ENCODE measurements at places on chromosomes 1 and 21.

DNA sequence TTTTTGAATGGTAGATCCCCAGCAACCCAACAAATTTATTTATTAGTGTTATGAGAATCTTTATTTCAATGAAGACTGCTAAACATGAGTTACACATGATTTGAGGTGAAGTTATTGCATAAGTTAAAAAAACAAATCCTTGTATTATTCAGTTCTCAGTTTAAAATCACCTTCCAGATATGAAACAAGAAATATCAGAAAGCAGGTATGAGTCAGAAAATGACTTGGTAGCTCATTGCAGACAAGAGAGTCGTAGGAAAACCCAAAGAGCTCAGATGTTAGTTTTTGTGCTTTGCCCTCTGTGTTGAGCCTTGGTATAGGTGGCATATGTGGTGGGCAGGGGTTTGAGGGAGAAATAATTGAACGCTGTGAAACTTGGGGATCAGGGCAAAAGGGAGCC lies 339.4 kb downstream of the BRINP3 start:
- DNase-seq, result no peak

GRCh38 chr1:38344716-38345115 lies 298.1 kb upstream of the POU3F1 start:
- DNase-seq, result no peak

DNA sequence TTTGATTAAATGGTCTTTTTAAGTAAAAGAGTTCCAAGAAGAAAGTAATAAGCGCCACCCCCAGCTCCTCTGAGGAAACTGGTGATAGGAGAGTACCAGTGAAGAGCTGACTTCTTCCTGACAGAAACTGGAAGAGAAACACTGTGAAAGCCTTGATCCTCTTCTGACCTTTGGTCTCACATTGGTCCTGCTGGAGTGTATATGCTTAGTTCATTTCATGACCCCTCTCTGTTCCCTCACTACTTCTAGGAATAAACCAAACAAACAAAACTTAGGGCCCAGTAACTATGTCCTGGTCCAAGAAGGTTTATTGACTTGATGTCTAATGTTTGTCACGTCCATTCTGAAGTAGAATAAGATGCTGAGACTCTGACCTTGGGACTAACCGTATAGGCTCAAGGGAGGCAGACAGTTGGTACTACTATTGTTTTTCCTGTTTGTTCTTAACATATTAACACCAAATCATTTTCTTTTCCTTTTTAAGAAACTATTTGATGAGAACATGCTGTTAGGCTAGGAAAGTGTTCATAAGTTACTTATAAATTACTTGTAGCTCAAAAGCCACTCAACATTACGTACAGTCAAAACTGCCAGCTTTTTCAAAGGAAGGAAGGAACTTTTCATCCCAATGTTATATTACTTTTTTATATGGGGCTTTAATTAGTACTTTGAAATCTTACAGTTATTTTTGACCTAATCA lies 57.9 kb downstream of the MIER1 start:
- no peak for DNase-seq

GRCh38 chr1:203681739-203682138 lies 55.1 kb downstream of the ATP2B4 start:
- DNase-seq, result no peak

DNA sequence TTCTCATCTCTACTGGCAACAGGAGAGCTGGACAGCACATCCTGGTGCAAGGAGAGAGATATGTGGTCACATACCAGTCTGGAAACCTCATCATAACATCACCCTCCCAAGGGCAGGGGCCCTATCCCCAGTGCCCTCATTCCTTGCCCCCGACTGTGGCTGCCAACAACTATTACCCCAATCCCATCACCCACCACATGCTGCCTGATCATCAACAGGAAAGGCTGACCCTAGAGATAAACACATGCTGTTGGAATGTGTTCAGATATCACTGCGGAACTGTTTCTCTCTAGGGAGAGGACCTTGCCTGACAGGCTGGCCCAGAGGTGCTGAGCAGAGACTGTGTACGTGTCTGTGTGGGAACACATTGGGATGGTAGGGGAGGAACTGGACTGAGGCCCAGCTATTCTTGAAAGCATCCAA lies 4.5 kb upstream of the INKA2 start:
- no peak for DNase-seq

- DNase-seq, result no peak
Observed at GRCh38 chr1:12760256-12760795, 13.2 kb upstream of the PRAMEF12 start.

- no peak for DNase-seq
Observed at GRCh38 chr1:229440851-229441537, 7.1 kb upstream of the ACTA1 start.

- no peak for DNase-seq
Observed at GRCh38 chr21:29238053-29238966, 60.4 kb upstream of the BACH1 start.

DNA sequence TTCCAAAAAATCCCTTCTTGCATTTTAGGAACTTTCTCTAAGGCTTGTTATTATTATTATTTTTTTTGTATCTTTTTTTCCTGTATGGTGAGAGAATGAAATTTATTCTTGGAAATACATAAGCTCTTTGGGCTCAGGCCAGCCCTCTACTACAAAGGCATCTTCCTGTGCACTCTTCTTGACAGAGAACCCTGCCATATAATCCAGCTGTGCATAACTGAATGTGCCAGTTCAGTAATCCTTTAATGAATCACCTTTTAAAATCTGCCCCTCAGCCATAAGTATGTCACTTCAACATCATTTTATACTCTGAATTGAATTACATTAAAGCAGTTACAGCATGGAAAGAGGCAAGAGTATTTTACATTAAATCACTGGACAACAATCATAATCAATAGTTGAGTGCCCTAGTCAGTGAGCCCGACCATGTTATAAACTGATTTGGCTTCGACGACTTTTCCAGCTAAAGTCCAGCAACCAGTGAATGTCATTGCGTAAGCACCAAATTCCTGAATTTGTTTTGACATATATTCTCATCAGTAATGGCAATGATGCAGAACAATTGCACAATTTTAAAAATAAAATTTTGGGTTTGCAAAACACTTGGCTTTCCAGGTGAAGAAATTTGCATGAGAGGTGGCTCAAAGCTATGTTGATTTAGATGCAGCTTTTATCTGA lies 59.2 kb upstream of the KCNK2 start:
- no peak for DNase-seq

DNA sequence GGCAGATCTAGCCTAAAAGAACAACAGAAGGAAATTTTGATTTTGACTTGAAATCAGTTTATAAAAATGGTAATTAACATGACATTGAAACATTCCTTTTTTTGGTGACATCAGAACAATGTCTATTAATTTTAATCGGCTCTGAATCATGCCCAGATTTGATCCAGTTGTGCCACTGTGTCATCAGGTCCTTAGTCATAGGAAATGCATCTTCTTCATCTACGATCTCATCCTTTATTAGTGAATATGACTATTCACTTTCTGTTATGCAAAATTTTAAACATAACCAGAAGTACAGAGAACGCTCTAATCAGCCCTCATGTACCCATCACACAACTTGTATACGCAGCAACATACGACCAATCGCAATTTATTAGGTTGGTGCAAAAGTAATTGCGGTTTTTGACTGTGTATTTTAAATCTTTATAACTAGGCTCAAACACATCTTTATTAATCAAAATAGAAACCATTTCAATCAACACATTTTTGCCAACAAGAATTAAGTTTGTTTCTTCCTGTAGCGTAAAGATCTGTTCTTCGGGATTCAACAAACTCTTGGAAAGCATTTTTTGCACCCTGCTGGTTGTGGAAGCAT lies 40.3 kb upstream of the TLR5 start:
- DNase-seq, result no peak

DNA sequence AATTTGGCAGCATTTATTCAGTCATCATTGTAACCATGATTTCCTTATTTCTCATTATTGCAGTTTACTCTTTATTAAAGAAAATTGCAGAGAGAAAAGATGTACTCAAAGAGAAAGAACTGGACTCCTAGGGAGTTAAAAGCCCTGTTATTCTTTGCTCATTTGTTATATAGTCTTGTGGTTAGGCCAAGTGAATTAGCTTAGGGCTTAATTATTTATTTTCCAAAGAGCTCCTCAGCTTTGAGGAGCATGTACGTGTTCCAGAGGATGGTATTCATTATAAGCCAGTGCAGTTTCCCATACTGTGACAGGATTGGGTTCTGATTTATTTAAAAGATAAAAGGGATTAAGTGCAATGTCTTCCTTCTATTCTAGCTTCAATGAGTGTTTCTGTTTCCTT lies 86.4 kb downstream of the GPR161 start:
- DNase-seq, result no peak

GRCh38 chr1:226688056-226688748 lies 50.9 kb downstream of the ITPKB start:
- peak; percentile 56 for DNase-seq

DNA sequence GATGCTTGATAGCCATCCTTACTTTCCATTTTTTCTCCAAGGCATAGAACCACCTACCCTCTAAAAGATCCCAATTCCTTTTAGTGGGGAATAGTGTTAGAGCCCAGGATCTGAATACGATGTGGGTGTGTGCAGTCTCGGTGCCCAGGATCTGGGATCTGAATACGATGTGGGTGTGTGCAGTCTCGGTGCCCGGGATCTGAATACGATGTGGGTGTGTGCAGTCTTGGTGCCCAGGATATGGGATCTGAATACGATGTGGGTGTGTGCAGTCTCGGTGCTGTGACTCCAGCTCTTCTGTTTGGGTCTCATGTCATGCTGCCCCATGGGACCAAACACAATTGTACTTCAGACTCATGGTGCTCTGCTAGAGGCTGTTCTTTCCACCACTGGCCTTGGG lies 265.5 kb downstream of the TRABD2B start:
- DNase-seq, result no peak

DNA sequence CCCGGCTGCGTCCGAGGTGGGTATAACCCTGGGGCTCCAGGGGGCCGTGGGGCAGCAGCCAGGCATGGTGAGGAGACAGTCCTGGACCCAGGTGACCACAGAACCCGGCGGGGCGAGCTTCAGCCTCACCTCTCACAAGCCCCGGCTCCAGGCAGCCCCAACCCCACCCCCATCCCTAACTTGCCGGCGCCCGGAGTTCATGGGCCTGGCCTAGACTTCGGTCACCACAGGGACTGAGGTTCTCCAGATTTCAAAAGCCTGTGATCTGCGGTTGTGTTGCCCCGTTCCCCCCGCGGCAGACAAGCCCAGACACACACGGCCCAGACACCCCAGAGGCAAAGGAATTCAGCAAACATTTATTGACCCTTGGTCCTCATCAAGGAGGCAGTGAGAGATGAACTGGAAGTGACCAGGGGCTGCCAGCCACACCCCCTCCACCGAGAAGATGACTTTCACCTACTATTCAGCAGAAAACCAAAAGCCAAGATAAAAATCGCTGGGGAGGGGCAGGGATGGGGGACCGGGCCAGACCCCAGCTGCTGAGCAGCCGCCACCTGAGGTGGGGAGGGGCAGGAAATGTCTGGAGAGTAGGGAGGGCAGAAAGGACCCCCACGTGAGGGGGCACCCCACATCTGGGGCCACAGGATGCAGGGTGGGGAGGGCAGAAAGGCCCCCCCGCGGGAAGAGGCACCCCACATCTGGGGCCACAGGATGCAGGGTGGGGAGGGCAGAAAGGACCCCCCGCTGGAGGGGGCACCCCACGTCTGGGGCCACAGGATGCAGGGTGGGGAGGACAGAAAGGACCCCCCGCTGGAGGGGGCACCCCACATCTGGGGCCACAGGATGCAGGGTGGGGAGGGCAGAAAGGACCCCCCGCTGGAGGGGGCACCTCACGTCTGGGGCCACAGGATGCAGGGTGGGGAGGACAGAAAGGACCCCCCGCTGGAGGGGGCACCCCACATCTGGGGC lies 3.9 kb downstream of the HES4 start:
- no peak for DNase-seq

GRCh38 chr1:36172983-36173382 lies 17.0 kb downstream of the MAP7D1 start:
- no peak for DNase-seq

- DNase-seq, result no peak
Observed at GRCh38 chr1:231144416-231145193, 17.3 kb upstream of the TRIM67 start.

GRCh38 chr1:230836347-230836746 lies 32.0 kb downstream of the C1orf198 start:
- no peak for DNase-seq

DNA sequence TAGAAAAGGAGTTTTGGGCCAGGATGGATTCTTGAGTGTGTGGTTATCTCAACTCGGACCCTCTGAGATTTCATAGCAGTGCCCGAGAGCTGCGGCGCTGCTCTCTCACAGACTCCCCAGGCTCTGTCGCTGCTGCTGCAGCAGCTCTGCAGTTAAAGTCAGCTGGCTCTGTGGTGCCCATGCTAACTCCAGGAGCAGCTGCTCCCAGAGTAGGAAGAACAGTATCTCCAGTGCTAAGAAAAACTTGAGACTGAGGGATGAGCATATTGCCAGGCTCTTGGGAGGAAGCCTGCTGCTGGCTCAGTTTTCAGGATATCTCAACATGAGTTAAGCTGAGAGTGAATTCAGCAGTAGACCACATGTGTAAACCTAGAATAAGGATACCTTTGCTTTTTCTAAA lies 4.5 kb downstream of the LCE2D start:
- no peak for DNase-seq

DNA sequence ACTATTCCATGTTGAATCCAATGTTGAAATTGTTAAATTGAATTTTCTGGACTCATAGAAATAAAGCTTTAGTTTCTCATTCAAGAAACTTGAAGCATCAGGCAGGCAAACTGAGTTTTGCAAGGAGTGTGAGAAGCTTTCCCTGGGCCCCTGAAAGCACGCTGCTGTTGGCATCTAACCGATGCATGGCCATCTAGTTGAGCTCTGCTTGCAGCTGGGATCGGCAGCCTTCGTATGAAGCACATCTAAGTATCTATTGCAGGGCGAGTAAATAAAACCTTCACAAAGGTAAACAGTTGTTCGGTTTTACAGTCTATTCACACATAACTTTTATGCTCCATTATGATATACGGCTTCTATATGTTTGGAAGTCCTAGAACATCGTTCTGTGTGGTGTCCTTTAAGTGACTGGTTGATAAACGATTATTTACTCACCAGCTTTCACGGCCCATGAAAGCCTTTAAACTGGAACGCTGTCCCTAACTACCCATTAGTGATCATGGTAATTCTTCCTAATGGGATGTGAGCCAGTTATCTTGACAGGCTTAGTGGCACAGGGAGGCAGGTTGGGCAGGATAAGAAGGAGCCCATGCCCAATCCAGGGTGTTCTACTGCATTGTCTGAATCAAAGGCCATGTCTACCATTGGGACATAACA lies 71.7 kb downstream of the SEC16B start:
- no peak for DNase-seq

Measured in occipital lobe (tissue), 3 donors.